ENCODE measurements at places on chromosomes 1 and 21. TPM values are rescaled to one million over a fixed set of nuclear protein-coding genes. Genes with fewer than 3 reads are reported as not detected.

- DNase-seq = no peak
Measured at GRCh38 chr1:33045814-33046213, 9.1 kb upstream of the AK2 start.

- DNase-seq = no peak
Measured at GRCh38 chr1:57633881-57634280, 210.0 kb upstream of the DAB1 start.

UBE2U gene
- not detected for polyA plus RNA-seq

- DNase-seq = no peak
Measured at GRCh38 chr1:165539306-165539705, 4.5 kb upstream of the LRRC52 start.

GRCh38 chr1:38834221-38834782, 25.3 kb downstream of the RRAGC start:
- DNase-seq = no peak

DNA sequence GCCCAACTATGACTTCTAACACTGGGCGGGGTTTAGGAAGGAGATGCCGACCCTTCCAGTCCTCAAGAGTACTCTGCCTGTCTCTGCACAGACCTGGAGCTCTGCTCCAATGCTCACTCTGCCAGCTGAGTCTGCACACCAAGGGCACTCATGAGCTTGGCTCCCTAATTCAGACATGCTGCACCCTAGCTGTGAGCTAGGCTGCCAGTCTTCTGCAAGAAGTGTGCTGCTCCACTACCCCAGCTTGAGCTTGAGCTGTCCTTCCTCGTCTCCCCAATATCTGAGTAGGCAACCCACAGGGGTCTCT, 13.2 kb downstream of the TP53BP2 start:
- no peak for DNase-seq
